ENCODE measurements at places on chromosomes 1 and 21. TPM values are rescaled to one million over a fixed set of nuclear protein-coding genes. Genes with fewer than 3 reads are reported as not detected.

The S100A16 gene
- 107 TPM for total RNA-seq

- DNase-seq: no peak
Measured at GRCh38 chr1:212819726-212820125, 27.7 kb downstream of the SPATA45 start.

The LGR6 gene
- total RNA-seq: 0.35 TPM

DNA sequence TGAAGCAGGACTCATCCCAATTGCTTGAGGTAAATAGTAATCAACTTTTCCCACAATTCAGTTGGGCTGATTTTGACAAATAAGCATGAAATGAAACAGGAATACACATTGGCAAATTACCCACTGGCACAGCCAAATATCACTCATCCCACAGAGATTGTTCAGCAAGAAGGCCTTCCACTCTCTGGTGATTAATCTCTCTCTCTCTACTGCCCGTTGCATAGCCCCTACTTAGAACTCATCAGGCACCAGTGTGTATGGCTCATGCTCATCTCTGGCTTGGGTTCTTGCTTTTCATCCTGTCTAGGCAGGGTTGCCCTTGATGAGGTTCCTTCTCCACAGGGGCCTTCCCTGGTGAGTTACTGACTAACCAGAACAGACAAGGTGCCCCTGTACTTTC lies 1.1 kb downstream of the BSDC1 start:
- no peak for DNase-seq

DNA sequence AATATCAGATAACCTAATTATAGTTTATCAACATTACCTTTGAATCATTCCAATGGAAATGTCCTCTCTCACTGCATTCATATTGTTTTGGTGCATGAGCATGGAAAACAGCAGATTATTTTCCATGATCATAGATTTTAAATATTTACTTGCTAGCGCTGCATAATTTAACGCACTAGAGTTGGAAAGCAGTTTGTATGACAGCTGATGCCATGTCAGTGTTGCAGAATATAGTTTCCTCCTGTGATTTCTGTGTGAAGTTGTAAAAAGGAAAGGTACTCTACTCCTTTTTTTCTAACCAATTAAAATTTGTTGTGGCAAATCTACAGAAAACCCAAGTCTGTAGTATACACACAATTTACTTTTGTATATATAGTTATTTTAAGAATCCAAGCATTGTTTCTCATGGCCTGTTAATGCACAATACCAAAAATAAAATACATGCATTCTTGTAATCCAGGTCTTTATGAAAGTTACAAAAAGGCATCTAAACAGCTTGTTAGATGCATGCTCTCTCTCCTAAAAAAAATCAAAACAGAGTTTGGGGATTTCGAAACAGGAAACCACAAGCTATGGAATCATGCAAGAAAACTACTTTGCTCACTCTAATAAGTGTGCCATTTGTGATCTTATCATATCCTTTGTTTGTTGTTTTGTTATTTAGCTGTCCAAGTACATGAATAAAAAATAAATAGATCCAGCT lies 1.9 kb upstream of the ATG4C start:
- DNase-seq: no peak

DNA sequence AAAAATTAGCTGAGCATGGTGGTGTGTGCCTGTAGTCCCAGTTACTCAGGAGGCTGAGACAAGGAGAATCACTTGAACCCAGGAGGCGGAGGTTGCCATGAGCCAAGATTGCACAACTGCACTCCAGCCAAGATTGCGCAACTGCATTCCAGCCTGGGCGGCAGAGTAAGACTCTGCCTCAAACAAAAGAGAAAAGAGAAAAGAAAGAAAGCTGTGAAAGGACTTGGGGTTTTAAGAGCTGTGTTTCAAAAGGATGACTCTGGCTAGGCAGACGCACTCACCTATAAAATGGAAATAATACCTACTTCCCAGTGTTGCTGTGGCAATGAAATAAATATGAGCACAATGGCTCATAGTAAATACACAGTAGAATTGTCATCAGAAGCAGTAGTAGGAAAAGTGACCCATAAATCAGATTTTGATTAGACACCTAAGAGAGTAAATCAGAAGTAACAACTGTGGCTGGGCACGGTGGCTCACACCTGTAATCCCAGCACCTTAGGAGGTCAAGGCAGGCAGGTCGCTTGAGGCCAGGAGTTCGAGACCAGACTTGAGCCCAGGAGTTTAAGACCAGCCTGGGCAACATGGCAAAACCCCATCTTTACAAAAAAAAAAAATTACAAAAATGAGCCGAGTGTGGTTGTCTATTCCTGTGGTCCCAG lies 45.9 kb upstream of the PUM1 start:
- no peak for DNase-seq

DNA sequence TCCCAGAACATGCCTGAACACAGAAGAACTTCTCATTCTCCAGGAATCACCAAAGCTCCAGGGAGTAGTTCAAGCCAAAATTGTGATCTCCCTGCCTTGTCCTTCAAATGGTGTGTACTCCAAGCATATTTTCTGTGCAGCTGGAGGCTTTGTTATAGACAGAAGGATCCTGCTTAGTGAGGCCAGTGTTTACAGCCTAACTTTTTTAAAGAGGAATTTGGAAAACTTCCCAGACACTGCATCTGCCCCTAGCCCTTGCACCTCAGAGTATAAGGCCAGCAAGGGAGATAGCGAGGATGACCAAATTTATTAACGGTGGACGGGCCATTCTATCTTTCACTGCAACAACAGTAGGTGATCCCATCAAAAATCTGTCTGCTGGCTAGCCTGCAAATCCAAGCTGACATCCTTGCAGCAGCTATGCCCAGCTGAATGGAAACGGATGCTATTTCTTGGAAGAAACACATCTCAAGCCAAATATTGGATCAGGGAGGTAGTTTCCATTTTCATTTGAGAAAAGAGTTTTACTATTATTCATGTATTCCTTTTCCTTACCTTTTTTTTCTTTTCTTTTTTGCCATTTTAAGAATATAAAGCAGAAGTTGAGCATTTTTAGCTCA lies 249.8 kb downstream of the USH2A start:
- DNase-seq: no peak

The PLPPR4 gene
- 1.7 TPM for total RNA-seq

- DNase-seq: no peak
Measured at GRCh38 chr21:38263493-38263892, 6.7 kb downstream of the KCNJ15 start.

GRCh38 chr1:58833166-58833565 lies 49.3 kb upstream of the JUN start:
- no peak for DNase-seq

The MMEL1 gene
- total RNA-seq: 3.2 TPM

DNA sequence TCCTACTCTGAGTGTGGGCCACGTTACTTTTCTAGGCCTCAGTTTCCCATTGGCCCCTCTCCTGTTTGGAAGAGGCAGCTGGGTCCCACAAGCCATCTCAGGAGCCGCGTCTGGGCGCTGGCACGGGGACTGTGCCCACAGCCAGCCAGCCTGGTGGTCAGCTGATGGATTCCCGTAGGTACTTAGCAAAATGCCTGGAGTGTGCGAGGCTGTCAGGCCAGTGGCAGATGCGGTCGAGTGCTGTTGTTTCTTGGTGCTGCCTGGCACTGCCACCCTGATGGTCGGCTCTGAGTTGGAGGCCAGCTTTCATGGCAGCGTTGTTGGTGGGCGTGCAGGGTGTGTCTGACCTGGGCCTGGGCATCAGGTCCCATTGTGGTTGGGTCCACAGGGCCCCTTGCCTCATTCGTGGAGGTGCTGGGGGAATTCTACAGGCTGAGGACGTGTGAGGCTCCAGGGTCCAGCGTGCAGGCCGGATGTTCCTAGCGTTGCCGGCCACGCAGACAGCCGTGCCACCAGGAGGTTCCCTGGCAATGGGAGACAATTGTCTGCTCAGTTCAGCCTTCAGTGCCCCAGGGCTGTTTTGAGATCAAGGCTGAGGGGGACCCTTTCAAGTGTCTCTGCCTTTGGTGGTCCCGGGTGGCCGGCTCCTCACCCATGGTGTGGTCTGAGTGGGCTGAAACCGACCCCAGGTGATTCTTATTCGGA lies 20.9 kb downstream of the SKI start:
- no peak for DNase-seq

DNA sequence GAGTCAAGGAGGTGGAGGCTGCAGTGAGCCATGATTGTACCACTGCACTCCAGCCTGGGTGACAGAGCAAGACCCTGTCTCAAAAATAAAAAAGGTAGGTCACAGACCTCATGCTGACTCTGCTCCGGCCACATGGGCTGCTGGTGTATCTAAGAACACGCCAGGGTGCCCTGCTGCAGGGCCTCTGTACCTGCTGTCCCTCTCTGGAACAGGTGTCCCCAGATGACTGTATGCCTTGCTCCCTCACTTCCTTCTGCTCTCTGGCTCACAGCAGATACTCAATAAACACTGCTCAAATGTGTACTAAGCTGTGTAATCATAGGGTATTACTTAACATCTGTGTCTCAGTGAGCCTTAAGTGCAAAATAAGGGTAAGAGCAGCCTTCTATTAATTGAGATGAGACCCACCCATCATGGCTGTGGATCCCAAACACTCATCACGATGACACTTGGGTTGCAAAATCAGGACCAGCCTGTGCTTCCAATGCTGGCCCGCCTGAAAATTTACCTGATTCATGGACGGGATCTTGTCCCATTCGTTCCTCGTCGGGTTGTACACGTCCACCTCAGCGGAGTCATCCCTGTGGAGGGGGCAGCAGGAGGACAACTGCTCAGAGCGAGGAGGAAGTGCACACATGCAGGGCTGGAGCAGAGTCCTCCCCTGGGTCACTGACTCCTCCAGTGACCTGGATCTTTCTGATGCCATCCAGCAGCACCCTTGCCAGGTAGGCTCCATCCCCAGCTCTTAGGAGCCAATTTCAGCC lies 7.5 kb downstream of the KLHL21 start:
- no peak for DNase-seq

The C1orf52 gene
- 18.5 TPM for total RNA-seq

DNA sequence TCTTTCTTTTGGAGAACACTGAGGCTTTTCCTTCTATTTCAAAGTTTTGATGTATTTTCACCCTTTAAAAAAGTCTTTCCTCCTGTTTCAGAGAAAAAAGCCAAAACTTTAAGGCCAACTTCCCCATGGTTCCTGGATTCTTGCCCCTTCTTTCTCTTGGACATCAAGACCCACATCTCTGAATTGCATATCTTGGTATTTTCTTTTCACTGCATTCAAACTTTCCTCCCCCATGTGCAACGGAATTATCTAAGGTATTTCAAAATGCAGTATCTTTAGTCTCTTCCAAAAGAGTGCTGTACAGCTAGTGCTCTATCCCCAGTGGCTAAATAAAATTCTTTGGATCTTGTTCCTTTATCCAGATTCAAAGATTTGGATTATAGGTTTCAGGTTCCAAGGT lies 81.1 kb upstream of the TSPAN2 start:
- DNase-seq: no peak

DNA sequence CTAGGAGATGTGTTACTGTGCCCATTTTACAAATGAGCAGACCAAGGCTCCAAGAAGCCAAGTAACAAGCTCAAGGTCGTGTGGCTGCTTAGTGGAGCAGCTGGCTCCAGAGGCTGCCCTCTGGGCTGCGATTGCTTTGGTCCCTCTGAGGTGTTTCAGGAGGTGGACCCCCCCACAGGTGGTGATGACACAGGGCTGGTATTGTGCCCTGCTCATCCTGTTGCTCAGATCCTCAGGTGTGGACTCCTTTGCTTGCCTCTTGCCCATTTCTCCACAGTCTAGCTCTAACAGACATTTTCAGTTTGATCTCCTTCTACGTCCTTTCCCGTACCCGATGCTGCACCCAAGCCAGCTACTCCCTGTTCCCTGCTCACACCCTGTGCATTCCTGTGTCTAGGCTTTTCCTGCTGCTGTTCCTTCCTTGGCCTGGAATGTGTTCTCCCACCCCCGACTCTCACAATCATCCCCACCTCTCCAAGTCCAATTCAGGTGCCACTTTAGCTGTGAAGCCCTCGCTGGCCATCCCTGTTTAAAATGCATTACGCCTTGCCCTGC lies 28.1 kb upstream of the GRHL3 start:
- DNase-seq: no peak

DNA sequence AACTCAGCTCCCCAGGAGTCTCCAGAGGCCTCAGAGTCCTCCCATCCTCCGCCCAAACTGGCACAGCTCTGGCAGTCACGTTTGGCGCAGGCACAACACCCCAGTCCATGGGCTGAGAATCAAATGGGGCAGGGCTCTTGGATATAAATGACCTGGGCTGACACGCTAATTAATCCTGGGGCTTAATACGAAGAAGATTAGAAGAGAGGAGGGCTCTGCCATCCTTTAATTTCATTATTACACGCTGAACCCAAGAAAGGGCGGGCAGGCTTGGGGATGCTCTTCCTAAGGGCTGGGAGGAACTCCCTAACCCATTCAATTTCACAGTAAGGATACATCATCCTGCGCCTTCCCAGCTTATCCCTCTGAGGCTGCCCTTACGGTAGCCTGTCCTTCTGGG lies 2.4 kb downstream of the GRIK3 start:
- no peak for DNase-seq

The LYPD8 gene
- not detected for total RNA-seq

DNA sequence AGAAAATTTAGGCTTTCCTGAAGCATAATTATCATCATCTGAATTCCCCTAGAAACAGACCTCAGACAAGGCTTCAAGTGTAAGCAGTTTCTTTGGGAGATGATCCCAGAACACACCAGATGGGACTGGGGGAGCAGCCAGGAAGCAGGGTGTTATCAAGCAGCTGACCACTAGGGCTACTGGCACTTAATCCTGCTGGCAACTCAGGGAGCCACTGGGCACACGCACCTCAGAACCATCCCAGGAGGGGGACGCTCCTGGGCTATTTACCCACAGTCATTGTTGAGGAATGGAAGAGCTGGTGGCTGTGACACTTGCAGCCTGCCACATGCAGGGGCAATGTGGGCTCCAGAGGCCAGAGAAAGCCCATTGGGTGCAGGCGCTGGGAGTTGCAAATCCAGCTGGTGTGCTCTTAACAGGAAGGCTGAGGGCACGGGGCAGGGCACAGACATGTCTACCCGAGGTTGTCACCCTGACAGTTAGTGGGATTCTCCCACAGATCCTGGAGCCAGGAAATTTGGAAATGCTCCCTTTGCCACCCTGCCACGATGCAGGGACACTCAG lies 15.1 kb upstream of the IL22RA1 start:
- peak; percentile 76 for DNase-seq

- DNase-seq: no peak
Measured at GRCh38 chr1:28751315-28752060, 14.7 kb downstream of the YTHDF2 start.

- DNase-seq: no peak
Measured at GRCh38 chr1:19222979-19223824, 13.1 kb upstream of the UBR4 start.

- DNase-seq: no peak
Measured at GRCh38 chr1:229298887-229299503, 28.1 kb downstream of the RAB4A start.

Measured in mesenteric fat pad (tissue), 1 donor.